ENCODE measurements at places on chromosomes 3 and 15. TPM values are rescaled to one million over a fixed set of nuclear protein-coding genes. Genes with fewer than 3 reads are reported as not detected.
A peak's percentile ranks its signal among the peaks of the same experiment; 100 is the strongest.

- no peaks in the 10 kb centered on the region for H3K36me3 ChIP-seq
- peaks cover 12% of the 10 kb centered on the region for H3K27me3 ChIP-seq
- H3K4me1 ChIP-seq: no peaks in the 10 kb centered on the region
- no peak for DNase-seq
- H3K27ac ChIP-seq: no peak overlapping the region
Observed at GRCh38 chr15:61122647-61123375, 106.3 kb downstream of the RORA start.

Gene CTXN2
- total RNA-seq: not detected

GRCh38 chr3:127684871-127685707 is 12.3 kb downstream of the ABTB1 start:
- H3K4me1 ChIP-seq: peaks cover 6% of the 10 kb centered on the region
- H3K4me3 ChIP-seq: no peak overlapping the region
- H3K27me3 ChIP-seq: peaks cover 5% of the 10 kb centered on the region
- no peak overlapping the region for H3K27ac ChIP-seq
- H3K36me3 ChIP-seq: no peaks in the 10 kb centered on the region
- DNase-seq: peak; percentile 22

Gene SLC28A2
- total RNA-seq: not detected

Gene GOLGA8K
- total RNA-seq: 2.0 TPM

DNA sequence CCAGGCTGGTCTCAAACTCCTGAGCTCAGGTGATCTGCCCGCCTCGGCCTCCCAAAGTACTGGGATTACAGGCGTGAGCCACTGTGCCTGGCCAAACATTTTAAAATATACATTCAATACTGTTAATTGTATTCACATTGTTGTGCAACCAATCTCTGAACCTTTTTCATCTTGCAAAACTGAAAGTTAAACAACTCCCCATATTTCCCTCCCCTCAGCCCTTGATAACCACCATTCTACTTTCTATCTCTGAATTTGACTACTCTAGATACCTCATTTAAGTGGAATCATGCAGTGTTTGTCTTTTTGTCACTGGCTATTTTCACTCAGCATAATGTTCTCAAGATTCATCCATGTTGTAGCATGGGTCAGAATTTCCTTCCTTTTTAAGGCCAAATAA is 30.0 kb downstream of the HMCES start:
- DNase-seq: no peak
- H3K36me3 ChIP-seq: peaks cover 26% of the 10 kb centered on the region
- H3K4me3 ChIP-seq: no peak overlapping the region

DNA sequence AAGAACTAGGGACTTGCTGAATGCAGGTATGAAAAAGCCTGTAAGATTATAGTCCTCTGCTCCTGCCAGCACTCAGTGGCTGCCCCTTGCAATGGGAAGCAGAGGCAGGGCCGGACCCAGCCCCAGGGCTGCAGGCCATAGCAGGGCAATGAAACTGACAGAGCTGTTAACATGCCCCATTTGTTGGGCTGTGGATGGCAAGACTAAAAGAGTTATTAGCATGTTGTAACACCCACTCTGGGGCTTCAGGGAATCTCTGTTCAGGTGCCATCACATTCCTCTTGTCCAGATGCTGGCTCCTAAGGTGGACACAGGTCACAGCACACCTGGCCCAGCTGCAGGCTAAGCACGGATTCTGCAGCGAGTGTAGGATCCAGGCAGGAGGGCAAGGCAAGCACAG is 7.4 kb upstream of the OR5H2 start:
- peaks cover 8% of the 10 kb centered on the region for H3K27me3 ChIP-seq
- no peak overlapping the region for H3K4me3 ChIP-seq
- no peak overlapping the region for H3K27ac ChIP-seq
- no peaks in the 10 kb centered on the region for H3K36me3 ChIP-seq

Measured in activated naive CD8-positive, alpha-beta T cell treated with anti-CD3 and anti-CD28 coated beads, Interleukin-2, amount 10 ng/mL, durations not matched to agents 7 days and 5 days (primary cell).